Stimulated activated CD4-positive, alpha-beta T cell treated with anti-CD3 and anti-CD28 coated beads, Interleukin-4, amount 100 ng/mL, for 4 hours (primary cell): ENCODE measurements at places on chromosomes 5 and 9.

DNA sequence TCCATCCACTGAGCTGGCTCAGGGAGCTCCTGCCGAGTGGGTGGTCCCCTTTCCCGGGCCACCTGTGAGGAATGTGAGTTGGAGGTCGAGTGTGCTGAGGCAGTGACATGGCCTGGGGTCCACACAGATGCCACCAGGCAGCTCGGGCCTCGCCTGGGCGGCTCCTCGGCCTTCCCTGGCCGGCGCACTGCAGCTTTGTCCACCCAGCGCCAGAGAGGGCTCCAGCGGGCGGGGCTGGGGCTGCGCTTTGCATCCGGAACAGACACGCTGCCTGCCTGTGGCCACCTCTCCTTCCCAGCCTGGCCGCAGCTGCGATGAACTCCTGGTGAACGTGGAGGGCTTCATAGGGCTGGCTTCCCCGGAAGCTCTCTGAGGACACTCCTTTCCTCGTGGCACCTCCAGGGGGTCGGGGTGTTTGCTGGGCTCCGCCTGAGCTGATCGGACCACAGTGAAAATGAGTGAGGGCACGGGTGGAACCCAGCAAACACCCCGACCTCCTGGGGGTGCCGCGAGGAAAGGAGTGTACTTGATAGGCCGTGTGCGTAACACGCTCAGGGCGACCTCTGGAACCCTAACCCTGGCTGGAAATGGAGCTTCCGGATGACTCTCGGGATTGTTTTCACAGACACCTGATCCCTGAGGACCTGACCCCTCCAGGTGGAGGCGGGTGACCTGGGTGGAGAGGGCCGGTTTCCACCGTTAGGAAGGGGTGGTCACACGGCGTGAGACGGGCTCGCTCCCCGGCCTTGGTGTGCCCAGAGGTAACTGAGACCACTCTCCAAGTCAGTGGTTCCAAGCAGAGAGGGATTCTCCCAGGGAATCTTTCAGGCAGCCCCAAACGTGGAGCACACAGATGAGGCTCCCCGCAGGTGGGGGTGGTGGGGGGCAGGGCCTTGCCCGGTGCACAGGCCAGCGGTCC, 31.8 kb upstream of the RXRA start:
- no peak for DNase-seq

GRCh38 chr9:90724880-90725279, 76.7 kb upstream of the SYK start:
- no peak for DNase-seq

DNA sequence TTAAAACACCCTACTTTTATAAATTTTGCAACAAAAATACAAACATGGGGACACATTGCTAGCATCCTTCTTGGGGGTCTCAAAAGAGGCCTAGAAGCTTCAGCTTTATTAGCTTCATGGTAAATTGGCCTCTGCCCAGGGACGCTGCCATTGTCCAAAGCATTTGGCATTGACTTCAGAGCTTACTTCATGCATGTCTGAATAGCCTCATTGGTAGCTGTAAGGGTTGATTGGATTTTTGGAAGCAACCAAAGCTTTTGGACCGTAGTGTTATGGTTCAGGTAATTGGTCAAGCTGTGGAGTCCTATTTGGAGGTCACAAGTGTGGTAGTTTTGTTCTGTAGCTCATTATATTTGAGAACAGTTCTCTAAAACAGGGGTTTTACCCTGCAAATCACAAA, 411.7 kb upstream of the SLC24A2 start:
- no peak for DNase-seq

GRCh38 chr9:74951725-74952151, 974 bp downstream of the C9orf40 start:
- DNase-seq = peak; percentile 35

DNA sequence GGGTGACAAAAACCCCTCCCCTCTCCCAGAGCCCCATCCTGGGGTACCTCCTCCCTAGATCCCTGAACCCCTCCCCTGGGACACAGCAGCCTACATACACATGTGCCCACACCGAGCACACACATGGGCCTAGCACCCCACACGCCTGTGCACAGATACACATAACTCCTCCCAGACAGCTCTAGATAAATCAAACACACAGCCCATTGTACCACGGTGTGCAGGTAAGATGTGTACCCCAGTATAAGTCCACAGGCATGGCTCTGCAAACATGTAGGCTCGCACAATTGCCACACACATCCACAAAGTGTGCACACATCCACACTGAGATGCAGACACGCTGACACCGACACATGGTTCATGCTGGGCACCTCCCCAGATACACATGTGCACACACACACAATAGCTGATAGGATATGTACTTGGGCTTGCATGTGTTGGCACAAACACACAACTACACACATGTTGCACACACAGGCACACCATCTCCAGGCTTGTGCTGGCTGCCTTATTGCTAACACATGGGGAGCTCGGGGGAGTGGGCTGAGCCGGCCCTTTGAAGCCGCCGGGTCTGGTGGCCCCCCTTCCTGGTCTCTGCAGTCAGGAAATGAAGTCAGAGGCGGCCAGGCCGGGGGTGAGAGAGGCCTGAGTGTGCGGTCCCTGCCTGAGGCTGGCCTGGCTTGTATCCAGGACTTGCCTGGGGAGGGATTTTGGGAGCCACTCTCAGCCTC, 30.2 kb downstream of the GOLGA2 start:
- DNase-seq = no peak

GRCh38 chr5:132223861-132224260, 3.8 kb downstream of the P4HA2 start:
- no peak for DNase-seq

DNA sequence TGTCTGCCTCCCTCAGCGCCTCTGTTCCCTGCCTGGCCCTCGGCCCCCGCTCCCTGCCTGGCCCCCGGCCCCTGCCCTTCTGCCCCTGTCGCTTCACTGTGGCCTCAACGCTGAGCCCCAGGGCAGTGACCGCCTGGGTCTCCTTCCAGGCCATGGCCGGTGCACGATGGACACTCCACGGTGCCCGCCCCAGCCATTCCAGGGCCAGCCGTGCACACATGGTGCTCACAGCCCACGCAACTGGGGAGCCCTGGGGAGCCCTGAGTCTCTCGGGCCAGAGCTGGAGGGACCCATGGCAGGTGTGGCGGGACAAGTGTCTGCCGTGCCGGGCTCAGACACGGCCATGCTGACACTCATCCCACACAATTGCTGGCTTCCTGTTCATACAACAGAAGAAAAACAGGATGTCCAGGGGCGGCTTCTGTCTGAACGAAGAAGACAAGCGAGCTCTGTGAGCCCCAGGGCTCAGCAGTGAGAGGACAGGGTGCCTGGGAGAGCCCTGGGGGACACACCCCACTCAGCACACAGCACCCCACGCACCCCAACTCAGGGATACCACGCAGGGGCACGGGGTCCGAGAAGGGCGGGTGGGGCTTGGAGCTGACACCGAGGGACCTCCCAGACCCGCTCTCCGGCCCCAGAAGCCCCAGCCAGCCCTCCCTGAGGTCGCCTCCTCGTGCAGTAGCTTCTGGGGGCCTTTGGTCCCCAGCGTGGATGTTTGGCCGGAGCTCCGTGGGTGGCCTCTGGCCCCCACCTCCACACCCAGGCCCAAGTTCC, 35.7 kb downstream of the EXD3 start:
- no peak for DNase-seq

DNA sequence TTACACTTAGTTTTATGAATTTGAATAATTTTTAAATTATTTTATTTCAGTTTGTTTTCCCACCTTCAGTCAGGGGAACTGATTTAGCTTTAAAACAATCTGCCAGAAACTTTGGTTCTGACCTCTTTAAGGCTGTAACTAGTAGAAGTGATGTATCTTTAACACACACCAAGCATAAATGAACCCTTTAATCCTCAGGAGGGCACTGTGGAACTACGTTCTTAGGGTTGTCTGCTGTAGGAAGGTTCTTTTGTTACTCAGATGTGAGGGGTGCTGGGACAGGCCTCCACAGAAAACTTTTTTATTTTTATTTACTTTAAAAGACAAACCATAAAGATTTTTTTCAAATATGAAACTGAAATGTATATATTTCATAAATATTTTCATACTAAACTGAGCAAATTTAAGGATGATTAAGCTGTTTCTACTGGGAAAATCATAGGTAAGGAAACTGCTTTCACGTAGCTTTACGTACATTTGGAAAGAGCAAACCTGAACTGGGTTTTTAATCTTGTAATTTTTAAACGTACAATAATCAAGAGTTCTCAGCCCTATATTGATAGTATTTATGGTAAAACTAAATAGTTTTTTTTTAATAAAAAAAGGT, 5.3 kb downstream of the KLF4 start:
- no peak for DNase-seq

DNA sequence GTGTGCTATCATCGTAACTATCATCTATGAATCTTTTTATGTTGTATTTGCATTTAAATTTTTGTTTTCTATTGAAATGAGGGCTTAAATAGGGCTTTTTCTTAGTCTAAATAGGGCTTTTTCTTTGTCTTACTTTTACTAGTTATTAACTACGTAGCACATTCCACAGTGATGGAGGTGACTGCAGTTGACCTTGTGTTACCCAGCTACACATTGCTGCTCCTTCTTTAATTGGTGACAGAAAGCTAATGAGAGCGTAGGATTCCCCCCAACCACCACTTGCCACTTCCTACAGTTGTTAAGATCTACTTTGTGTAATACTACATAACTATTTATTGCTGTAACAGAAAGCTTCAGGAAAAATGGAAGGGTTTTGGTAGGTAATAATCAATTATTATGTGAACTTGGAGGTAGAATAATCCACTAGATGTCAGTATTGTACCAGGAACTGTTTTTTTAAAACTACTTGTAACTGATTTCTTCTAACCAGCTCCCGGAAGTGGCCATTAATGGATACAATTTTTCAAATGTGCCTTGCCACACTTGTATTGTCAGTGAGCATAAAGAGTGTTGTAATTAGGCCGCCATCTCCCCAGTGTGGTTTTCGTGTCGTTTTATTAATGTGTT, 18.0 kb downstream of the MTRR start:
- no peak for DNase-seq

- no peak for DNase-seq
Measured at GRCh38 chr5:114448481-114448880, 86.6 kb downstream of the KCNN2 start.

DNA sequence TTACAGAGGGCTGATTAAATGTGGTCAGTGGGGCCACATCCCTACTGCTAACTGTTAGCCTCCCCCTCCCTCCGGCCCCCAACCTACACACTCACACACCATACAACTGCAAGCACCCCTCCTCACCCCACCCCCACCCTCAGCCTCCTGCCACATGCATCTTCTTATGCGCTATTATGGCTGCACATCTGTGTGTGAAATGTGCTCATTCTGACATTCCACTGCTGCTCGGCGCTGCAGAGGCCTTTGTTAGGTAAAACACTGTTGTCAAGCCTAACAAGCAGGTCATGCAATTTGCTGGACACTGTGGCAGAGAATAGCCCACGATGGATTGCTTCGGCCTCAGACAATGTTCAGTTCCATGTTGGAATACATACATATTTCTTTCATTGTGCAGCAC, 173.6 kb downstream of the NR2F1-AS1 start:
- no peak for DNase-seq

GRCh38 chr5:6289239-6289638, 89.1 kb downstream of the MED10 start:
- DNase-seq = no peak

DNA sequence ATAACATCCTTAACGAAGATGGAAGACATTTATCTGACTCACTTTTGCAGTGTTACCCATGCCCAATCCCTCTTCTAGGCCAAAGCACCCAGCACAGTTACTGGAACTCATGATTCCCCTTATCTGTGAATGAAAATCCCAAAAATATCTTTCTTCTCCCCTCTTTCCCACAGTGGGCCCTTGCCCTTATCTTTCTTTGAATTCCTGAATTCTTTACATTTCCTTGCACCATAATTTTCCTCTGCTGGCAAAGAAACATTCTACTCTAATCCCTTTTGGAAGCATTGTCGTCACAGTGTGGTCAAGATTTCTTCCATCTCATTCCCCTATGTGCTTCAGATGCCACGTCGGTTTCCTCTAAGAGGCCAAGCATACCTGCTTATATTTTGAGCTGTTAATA, 135.9 kb upstream of the LIFR start:
- DNase-seq = no peak

DNA sequence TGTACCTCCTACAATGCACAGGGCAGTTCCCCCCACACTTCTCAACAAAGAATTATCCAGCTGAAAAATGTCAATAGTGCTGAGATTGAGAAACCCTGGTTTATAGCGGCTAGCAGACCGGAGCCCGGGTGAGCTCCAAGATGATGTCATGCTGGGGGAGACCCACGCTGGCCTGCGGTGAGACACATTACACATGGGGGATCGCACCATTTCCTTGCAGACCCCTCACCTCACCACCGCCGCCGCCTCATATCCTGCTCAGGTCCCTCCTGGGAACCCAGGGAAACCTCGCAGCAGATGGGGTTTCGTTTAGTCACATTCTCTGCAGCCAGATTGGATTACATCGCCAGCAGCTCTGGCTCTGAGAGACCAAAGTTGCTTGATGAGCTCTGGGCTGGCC, 14.7 kb upstream of the TNC start:
- DNase-seq = no peak

DNA sequence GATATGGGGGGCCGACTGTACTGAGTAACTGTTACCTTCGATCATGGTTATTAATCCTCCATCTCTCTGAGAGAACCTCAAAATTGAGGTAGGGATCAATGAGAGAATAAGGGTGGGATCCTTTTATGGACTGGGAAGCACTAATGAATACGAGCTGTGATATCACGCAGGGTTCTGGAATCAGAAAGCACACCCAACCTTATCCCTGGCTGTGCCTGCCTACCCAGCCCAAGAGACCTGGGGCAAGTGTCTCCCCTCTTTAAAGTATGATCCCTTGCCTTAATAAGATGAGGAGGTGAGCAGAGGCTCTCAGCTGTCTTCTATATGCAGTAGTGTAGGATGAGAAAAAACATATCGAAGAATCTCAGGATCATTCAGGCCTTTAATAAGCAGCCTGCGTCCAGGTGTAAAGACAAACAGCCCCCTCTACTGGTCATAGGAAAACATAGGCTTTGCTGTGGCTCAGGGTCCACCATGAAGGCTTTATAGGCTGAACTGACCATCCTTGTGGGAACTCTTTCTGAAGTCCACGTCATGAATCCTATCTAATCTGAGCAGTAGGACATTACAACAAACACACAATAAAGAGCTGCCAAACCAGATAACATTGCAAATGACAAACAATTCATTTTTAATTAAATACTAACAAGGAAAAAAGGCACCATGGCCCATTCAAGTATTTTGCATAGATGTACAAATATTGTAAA, 16.8 kb downstream of the NIPAL4 start:
- no peak for DNase-seq

DNA sequence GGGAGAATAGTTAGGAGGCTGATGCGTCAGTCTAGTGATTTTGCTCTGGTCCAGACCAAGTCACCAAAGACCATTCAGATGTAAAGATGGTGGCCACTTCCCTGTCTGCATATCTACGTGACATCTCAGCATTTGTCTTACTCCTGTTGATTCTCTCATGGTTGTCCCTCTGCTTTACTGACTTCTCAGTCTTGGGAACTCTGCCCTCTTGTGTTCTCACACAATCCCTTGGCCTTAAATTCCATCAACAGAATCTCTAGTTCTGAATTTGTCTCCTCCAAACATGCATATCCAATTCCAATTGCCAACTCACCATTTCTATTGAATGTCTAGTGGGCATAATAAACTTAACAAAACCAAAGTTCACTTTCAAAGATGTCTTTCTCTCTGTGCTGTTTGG, 147.8 kb downstream of the SLC24A2 start:
- DNase-seq = no peak

GRCh38 chr5:68384936-68385594, 169.5 kb downstream of the PIK3R1 start:
- DNase-seq = no peak

- DNase-seq = no peak
Measured at GRCh38 chr5:540071-540905, 16.0 kb upstream of the SLC9A3 start.
